ENCODE measurements at places on chromosomes 6 and 20. TPM values are rescaled to one million over a fixed set of nuclear protein-coding genes. Genes with fewer than 3 reads are reported as not detected.

The UNC5CL gene
- under 0.01 TPM for total RNA-seq

The TBXT gene
- not detected for total RNA-seq

The TBX18 gene
- 6.5 TPM for total RNA-seq

The GINS1 gene
- total RNA-seq = 9.8 TPM

The CST4 gene
- not detected for total RNA-seq

The ADGRF1 gene
- total RNA-seq = not detected

The DZANK1 gene
- total RNA-seq = 5.3 TPM

The CASS4 gene
- under 0.01 TPM for total RNA-seq

The NT5E gene
- 8.2 TPM for total RNA-seq

DNA sequence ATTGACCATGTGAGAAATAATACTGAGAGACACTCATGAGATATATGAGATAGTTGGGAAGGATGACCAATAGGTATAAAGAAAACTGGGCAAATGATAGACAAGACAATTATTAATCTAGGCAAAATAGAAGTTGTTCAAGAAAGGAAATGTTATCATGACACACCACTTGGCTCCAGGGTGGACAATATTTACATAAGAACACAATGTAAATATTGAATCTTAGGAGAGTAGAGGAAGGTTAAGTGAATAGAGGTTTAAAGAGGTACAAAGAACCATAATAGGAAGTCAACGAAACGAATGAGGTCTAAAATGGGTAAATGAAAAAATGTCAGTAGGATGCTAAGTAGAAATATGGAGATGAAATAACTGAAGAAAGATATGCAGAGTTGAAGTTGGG is 126.5 kb downstream of the MBOAT1 start:
- no peak for DNase-seq

GRCh38 chr20:35768731-35769664 is 2.8 kb upstream of the PHF20 start:
- peak; percentile 61 for DNase-seq

GRCh38 chr6:144155529-144155928 is 5.2 kb downstream of the STX11 start:
- DNase-seq = no peak

DNA sequence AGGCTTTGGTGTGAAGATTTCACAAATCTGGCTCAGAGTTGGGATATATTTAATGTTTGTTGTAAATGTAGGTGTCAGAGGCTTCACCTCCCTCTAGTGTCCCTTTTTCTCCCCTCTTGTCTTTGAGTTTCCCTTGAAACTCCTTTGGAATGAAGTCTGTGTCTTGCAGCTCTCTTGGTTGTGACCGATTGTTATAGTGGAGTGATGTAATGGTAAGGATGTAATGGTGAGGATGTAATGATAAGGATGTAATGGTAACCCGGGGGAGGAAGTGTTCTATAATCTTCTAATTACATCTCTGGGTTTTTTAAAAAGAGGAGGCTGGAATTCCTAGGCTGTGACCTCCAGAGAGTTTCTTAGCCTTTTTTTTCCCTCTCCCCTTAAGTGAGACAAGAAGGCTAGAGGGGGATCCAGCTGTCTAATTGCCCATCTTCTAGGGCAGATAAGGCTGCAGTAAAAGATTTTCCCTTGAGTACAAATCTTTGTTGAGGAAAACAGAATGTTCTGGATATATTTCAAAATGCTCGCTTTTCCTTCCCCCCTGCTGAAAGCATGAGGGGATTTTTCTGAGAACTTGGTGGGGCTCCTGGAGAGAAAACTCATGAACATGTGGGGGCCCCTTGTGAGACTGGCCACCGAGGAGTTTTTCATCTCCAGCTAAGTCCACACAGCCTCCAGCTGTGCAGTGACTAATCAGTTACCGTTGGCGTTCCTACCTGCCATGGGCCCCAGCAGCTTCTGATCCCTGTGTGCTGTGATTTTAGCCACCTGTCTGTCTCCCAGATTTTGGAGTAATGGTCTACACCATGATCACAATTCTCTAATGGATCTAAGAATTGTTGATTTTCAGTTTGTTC is 156.7 kb upstream of the PMEPA1 start:
- DNase-seq = no peak

All from frontal cortex (tissue), 4 donors.